ENCODE measurements at places on chromosomes 7 and 10.

- no peak for DNase-seq
These were observed 4.0 kb upstream of the CFAP58 start for GRCh38 chr10:104349623-104350126.

GRCh38 chr10:13503745-13504463 is 24.9 kb downstream of the BEND7 start:
- DNase-seq: no peak

- DNase-seq: no peak
These were observed 183.3 kb downstream of the PTN start for GRCh38 chr7:137160236-137160635.

DNA sequence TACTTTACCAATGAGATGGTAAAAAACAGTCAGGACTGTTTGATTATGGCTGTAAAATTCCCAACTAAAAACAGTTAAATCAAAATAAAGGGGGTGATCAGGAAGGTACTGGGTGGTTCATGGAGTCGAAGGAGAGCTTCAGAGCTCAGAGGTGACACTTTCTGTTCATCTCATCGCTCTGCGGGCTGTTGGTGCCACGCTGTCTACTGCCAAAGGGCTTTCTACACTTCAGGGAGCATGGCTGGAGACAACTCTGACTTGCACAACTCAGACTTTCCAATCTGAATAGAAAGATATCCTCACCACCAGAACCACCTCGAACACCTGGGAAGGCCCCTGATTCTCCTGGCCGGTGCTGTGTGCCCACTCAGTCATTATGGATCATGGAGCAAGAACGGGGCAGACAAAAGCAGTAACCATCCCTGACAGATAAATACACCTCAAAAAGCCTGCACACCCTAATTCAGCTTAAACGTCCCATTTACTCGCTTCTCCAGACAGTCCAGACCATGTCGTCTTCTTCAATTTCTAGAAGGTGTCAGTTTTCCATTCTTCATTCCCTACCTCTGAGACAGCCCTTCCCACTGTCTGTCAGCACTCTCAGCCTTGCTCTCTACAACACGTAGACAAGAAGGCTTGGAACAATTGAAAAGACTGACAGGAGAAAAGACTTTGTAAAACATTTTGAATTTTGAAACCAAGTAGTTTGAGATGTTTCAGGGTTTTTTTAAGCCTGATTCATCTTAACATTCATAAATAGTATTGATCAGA is 348.7 kb upstream of the NFE2L3 start:
- DNase-seq: no peak

- no peak for DNase-seq
These were observed 136.7 kb downstream of the DLG5 start for GRCh38 chr10:77789861-77790260.

- no peak for DNase-seq
These were observed 52.6 kb upstream of the SP8 start for GRCh38 chr7:20839196-20839735.
